ENCODE measurements at places on chromosomes 6 and 20.

- no peak for DNase-seq
These were observed 72.1 kb downstream of the MAP3K5 start for GRCh38 chr6:136720045-136720770.

GRCh38 chr6:18958146-18958545, 571.0 kb downstream of the RNF144B start:
- DNase-seq, result no peak

- DNase-seq, result no peak
These were observed 571 bp upstream of the FOXC1 start for GRCh38 chr6:1609041-1609647.

DNA sequence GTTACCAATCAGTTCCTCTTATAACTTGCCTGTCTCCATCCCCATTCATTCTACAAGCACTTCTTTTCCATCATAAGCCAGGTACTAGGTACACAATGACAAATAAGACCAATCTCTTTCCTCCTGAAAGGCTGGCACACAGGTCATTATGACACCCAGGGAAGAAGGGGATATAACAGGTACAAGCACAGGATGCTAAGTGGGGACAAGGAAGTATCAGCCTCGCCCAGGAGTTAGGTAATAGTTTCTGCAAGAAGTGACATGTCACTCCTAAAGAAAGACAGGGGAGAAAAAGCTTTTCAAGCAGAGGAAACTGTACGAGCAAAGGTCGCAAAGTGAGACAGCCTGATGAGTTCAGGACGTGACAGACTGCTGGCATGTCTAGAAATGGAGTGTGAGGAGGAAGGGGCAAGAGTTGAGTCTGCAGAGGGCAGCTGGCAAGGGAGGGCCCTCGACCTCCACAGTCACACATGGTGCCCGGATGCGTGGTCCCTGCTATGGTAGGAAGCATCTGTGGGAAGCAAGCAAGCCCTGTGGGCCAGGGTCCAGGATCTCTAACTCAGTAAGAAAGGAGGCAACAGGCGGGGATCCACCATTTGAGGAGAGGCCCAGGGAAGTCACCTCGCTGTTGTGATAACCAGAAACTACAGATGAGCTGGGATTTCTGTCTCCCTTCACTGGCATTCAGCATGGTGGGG, 40.4 kb downstream of the GPLD1 start:
- no peak for DNase-seq

- no peak for DNase-seq
These were observed 69.0 kb downstream of the ZHX3 start for GRCh38 chr20:41248368-41249024.

DNA sequence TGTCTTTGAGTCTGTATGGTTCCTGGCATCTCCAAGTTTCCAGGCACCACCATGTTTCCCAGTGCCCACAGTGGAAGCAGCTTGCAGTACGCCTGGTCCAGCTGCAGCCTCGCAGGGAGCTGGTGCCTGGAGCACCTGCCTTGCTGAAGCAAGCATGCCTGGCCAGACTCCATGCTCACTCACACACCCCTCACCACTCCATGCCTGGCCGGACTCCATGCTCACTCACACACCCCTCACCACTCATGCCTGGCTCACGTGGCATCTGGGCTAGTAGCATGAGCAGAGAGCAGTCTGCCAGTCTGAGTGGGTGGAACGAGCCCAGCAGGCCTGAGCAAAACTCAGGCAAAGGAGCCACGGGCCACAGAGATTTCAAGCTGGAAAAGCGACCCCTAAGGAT, 214.3 kb downstream of the TFAP2C start:
- DNase-seq, result no peak

DNA sequence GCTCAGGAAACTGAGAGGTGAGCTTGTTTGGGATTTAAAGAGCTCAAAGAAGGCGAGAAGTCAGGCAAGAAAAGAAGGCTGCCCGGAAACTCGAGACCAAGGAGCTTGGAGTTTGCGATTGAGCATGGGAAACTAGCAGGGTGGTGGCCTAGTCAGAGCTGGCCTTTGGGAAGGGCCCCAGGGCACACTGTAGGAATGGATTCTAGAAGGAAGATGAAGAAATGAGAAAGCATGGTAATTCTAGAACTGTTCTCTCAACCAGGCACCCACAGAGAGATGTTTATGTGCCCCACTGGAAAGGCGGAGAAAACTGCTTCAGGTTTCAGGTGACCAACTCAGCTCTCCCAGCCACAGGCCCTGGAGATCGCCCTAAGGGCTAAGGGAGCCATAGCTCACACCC, 126.2 kb downstream of the FOXO3 start:
- no peak for DNase-seq

- DNase-seq, result no peak
These were observed 118.1 kb upstream of the ENPP5 start for GRCh38 chr6:46288835-46289234.

GRCh38 chr6:142887517-142887916, 57.5 kb downstream of the HIVEP2 start:
- no peak for DNase-seq

GRCh38 chr6:25959890-25960536, 2.6 kb upstream of the TRIM38 start:
- DNase-seq, result no peak

GRCh38 chr20:28562510-28562898, 2695.0 kb upstream of the DEFB115 start:
- no peak for DNase-seq

DNA sequence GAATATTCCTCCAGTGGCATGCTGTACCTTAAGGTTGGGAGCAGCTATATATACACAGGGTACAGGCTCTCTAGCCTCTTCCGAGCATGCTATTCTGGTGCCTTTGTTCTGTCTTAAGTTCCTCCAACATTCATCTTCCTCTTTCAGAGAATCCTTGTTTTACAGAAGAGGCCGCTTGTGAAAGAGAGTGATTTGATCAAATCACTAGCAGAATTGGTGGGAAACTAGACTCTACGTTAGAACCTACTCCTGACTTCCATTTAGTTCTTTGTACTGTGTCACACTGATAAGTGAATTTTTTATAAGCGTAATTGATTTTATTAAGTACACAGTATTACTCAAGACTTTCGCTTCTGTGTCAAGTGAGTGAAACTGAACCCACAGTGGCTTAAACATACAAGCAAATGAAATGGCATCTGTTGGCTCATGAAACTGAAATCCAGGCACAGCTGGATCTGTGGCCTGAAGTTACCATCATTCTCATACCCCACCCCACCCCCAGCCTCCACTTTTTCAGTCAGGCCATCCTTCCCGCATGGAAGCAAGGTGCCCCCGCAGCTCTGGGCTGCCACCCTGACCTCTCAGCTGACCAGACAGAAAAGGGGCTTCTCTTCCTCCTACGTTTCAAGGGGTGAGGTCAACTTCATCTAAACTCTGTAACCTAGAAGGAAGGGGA, 102.3 kb downstream of the RPP40 start:
- DNase-seq, result no peak

- no peak for DNase-seq
These were observed 20.1 kb downstream of the KCNK17 start for GRCh38 chr6:39294133-39294532.
